ENCODE measurements at places on chromosomes 4 and X. TPM values are rescaled to one million over a fixed set of nuclear protein-coding genes. Genes with fewer than 3 reads are reported as not detected.

SFRP2 gene
- not detected for total RNA-seq

SSX3 gene
- total RNA-seq = not detected

HTT-AS gene
- total RNA-seq = not detected

GLOD5 gene
- not detected for total RNA-seq

TCEAL5 gene
- total RNA-seq = not detected

RNF150 gene
- total RNA-seq = not detected

ART3 gene
- 5.4 TPM for total RNA-seq

MAGEB17 gene
- total RNA-seq = not detected

DNA sequence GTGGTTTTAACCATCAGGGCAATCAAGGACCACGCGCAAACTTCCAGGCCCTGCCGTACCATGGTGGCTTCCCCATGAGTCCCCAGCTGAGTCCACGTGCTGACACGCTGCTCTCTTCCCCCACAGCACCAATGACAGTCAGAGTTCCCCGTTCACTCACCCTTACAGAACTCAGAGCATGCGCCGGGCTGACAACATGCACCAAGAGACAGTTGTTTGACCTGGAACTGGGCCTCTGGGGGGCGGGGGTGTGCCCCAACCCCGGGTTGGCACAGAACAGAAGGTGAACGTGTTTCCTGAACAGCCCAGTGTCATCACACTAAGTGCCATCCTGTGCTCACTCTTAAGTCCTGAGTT, 29.4 kb downstream of the IRF2 start:
- peak; percentile 65 for DNase-seq

DNA sequence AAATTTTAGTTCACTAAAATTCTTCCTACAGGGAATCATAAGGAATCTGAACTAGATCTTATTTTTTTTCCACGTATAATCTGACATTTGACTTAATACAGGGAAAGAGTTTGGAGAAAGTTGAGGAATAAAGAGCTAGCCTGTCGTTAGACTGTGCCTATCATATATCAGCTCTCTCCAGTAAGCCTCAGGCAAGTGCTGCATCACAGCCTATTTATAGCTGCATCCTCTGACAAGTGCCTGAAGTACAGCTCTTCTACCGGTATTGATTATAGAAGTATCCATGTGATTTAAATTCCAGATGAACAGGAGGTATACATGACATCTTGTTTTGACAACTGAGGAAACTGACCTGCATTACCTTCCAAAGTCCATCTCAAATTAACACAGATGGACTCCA, 248.9 kb downstream of the TLL1 start:
- DNase-seq = no peak

DNA sequence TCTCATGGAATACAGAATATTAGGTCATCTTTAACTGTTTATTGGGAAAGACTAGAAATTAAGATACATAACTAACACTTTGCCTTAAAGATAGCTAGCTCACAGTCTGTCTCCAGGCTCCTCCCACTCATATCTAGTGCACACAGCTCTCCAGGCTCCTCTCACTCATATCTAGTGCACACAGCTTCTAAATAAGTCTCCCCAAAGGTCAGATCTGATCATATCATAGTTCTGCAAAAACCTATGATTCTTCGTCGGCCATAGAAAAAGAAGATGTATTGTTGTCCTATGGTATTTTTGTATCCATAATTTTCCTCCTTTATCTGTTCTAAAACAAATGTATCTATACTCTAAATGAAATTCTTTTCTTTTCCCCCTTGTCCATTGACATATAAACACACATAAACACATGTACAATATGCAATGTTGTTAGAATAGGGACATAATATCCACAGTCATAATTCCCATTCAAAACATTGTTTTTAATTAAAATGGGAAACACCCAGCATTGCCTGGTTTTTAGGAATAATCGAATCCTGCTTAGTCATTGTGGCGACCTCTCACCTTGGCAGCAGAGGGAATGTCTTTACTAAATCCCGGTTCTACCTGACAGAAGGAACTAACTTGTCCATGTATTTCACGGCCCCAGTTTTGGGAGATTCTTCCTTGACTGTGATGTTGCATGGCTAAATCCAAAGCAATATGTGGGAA, 1282.0 kb downstream of the PCDH7 start:
- DNase-seq = no peak

DNA sequence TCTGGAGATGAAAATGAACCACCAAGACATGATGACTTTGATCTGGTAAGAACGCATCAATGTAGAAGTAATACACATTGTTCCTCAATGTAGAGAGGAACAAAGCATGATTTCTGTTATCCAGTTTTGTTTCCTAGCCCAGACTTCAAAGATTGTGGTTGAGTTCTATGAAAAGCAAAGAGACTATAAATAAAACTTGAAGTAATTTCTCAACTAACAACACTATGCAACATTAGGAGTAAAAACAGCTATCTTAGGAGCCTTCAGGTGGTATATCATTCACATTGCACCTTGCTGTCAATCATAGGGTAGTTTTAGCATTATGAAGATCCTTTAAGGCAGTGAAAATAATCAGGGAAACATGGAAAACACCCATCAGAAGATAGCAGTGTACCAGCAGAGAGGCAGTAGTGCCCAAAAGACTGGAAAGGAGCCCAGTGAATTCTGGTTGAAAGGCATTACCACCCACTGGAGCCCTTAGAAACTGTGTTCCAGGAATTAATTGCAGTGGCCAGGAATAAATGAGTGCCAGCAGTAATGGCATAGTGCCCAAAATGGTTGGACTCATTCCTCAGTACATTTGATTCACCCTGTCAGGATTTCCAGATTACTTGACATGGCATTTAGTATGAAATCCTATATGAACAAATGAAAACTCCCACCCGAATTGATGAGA, 300.7 kb upstream of the CXXC4 start:
- no peak for DNase-seq

GRCh38 chr4:75878246-75878756, 24.0 kb downstream of the PPEF2 start:
- no peak for DNase-seq

DNA sequence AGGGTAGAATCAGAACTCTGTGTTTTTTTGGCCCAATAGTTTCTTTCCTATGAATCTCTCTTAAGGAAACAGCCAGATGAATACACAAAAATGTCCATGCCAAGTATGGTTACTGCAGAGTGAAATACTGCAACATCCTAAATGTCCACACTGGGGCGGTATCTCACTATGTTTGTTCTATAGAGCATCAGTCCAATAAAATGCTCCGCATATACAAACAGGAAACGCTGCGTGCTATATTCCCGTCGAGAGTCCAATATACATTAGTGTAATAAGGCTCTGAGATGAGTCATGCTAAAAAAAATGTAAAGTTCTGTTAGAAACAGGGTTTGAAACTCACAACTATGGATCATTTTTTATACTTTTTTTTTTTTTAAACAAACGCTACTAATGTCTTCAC, 72.9 kb upstream of the ENOX2 start:
- DNase-seq = no peak

DNA sequence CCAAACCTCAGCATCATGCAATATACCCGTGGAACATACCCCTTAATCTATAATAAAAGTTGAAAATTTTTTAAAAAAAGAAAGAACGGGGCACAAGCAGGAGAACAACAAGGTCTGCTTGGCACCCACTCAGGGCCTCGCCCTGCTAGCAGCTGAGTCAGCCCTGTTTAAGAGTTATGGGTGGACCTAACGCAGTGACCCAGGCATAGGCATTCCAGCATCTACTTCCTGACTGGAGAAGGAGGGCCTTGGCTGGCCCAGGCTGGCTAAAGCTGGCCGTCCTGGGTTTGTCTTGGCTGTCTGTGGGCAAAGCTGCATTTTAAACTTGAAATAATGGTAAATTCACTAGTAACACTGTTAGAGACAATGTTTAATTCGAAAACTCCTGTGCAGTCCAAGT, 236.7 kb upstream of the PGRMC2 start:
- no peak for DNase-seq

DNA sequence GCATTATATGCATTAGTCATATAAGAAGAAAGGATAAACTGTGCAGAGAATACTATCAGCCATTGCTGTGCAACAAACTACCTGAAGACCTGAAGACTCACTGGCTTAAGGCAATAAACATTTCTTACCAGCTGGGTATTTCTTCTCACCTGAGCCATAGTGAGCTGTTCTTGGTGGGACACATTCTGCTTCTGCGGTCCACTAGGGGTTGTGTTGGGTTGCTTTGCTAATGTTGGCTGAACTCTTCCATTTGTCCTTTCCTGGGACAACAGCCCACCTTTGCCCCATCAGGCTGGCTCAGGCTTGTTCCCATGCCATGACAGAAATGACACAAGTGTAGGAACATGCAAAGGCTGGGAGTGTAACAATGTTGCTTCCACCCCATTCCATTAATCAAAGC, 388.6 kb downstream of the PCDH7 start:
- no peak for DNase-seq

GRCh38 chr4:41939016-41939626, 3.9 kb downstream of the TMEM33 start:
- DNase-seq = no peak

- DNase-seq = no peak
These were observed 88.1 kb downstream of the COL4A5 start for GRCh38 chrX:108527724-108528123.

GRCh38 chr4:2781911-2782310, 11.0 kb upstream of the SH3BP2 start:
- DNase-seq = peak; percentile 37

DNA sequence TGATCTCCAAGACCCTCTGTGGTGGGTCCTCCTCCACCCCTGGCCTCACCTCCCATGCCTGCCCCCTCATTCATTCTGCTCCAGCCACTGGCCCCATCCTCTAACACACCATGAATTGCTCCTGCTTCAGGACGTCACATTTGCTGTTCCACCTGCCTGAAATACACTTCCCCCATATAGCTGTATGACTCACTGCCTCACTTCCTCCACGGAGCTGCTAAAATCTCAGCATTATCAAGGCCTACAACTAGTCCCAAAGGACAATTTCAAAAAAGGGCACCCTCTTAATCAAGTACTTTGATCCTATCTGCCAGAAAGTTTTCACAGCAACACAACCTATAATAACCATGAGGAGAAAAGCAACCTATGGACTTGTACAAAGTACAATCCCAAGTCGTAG, 43.6 kb upstream of the PHOX2B start:
- DNase-seq = no peak

- no peak for DNase-seq
These were observed 310.3 kb upstream of the PRPS2 start for GRCh38 chrX:12480956-12481355.

- no peak for DNase-seq
These were observed 94.5 kb downstream of the DHX15 start for GRCh38 chr4:24489870-24490269.

DNA sequence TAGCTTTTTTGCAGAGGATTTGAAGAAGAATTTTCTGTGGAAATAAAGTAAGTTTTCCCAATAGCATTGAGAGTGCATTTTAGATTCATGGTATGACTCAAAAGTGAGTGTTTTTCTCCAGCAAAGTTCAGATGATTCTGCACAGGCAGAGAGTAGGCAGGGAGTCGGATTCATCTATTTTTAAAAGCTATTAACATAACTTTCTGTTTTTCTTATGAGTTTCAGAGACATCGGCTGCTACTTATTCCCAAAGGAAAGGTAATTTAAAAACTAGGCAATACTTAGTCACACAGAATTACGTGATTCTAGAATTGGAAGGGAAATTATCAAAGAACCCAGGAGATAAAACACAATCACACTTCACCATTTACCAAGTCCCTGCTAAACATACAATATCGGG, 4.4 kb downstream of the CCDC110 start:
- no peak for DNase-seq

GRCh38 chrX:65601530-65602220, 65.8 kb upstream of the MSN start:
- no peak for DNase-seq

- no peak for DNase-seq
These were observed 616.2 kb upstream of the GRIA3 start for GRCh38 chrX:122567911-122568310.

GRCh38 chr4:102693262-102693850, 67.4 kb downstream of the MANBA start:
- no peak for DNase-seq

GRCh38 chr4:22897520-22898108, 204.9 kb downstream of the GBA3 start:
- DNase-seq = no peak

All from natural killer cell treated with Interleukin-12 subunit alpha and Interleukin-12 subunit beta and Interleukin-15 and Interleukin-18, amount 100 ng/mL, for 72 hours (primary cell).